ENCODE measurements at places on chromosomes 3 and 15.
A peak's percentile ranks its signal among the peaks of the same experiment; 100 is the strongest.

GRCh38 chr15:29550834-29551465 is 271.3 kb downstream of the TJP1 start:
- no peak for DNase-seq

DNA sequence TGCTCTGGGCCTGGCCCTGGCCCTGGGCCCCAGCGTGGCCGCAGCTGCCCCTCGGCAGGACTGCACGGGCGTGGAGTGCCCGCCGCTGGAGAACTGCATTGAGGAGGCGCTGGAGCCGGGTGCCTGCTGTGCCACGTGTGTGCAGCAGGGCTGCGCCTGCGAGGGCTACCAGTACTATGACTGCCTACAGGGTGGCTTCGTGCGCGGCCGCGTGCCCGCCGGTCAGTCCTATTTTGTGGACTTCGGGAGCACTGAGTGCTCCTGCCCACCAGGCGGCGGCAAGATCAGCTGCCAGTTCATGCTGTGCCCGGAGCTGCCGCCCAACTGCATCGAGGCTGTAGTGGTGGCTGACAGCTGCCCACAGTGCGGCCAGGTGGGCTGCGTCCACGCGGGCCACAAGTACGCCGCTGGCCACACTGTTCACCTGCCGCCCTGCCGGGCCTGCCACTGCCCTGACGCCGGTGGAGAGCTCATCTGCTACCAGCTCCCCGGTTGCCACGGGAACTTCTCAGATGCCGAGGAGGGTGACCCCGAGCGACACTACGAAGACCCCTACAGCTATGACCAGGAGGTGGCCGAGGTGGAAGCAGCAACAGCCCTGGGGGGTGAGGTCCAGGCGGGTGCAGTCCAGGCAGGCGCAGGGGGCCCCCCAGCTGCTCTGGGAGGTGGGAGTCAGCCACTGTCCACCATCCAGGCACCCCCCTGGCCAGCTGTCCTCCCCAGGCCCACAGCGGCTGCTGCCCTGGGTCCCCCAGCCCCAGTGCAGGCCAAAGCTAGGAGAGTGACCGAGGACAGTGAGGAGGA is 21.7 kb downstream of the FBLN2 start:
- no peak for DNase-seq

DNA sequence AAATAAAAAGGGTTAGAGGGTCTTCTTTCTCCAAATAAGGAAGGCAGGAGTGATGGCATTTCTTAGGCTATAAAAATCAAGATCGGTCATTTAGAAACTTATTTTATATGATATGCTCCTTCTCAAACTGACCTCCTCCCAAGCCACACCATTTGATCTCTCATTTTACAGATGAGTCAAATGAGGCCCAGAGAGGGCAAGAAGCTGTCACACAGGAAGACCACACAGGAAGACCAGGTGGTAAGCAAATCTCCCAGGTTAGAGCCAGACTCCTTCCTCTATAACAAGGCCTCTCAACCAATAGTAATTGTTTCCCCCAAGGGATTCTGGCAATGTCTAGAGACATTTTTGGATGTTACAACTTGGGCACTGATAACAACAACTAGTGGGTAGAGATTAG is 13.8 kb downstream of the TLE3 start:
- no peak for DNase-seq

GRCh38 chr15:90482124-90483011 is 47.4 kb upstream of the CRTC3 start:
- no peak for DNase-seq

GRCh38 chr15:49415638-49416037 is 7.4 kb upstream of the FGF7 start:
- DNase-seq = no peak

GRCh38 chr3:191721390-191721861 is 260.5 kb downstream of the PYDC2 start:
- no peak for DNase-seq

GRCh38 chr15:69463182-69463756 is 10.7 kb downstream of the RPLP1 start:
- DNase-seq = no peak

DNA sequence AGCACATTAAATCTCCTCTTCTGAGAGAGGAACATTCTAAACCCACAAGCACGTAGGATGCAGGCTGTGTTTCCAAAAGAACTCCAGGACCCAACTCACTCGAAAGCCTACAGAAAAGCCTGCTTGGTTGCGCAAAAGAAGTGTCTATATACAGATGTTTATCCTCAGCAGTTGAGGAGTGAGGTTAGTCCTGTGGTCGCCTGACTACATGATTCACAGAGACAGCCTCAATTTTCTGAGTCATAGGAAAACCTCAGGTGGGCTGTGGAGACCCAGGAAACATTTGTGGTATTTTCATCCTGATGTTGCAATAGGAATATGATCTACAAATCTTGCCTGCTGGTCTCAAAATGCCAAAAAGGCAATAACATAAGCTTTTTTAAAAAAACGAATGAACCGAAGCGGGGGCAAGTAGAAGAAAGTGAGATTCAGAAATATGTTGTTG is 183.8 kb upstream of the THRB start:
- DNase-seq = no peak

GRCh38 chr3:46909535-46910161 is 32.1 kb downstream of the PTH1R start:
- peak; percentile 77 for DNase-seq

- no peak for DNase-seq
Measured at GRCh38 chr15:89908226-89908625, 4.5 kb downstream of the ARPIN start.

DNA sequence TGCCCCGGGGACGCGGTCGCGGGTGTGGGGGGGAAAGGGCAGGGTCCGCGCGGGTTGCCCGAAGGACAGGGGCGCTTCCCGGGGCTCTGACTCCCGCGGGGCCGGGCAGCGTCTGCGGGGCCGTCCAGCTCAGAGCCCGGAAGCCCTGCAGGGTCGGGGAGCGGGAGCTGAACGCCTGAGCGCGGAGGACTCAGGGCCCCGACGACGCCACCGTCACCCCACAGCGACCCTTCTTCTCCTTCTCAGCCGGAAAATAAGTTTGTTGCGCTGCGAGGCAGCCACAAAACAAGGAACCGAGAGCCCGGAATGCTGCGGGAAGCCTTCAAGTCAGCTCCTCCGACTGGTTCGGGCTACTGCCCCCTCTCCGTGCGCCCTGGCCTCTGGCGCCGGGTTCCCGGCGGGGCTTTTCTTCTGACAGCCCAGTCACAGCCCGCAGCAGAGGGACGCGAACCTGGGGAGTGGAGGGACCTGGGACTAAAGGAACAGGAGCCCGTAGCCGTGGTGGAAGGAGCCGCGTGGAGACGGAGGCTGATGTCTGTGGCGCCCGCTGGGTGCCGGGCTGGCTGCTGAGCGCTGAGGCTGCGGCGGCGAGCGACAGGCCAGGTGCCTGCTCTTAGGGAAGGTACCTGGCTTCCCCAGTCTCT is 484 bp downstream of the CNTN4 start:
- DNase-seq = no peak

DNA sequence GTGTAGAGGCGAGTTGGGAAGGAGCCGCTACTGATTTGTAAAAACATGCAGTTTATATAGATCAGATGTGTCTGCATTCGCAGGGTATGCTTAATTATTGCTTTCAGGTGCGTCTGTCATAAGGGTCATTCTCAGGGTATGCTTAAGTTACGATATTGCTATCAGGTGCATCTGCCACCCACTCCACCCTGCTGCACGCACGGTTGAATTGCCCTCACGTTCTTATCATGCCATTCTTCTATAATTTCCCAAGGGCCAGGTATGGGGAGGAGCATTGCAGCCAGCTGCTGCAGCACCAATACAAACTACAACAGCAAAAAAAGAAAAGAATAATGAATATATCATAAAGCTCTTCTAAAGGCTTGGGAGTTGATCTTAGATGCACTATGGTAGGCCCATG is 230.0 kb downstream of the KBTBD8 start:
- DNase-seq = no peak

DNA sequence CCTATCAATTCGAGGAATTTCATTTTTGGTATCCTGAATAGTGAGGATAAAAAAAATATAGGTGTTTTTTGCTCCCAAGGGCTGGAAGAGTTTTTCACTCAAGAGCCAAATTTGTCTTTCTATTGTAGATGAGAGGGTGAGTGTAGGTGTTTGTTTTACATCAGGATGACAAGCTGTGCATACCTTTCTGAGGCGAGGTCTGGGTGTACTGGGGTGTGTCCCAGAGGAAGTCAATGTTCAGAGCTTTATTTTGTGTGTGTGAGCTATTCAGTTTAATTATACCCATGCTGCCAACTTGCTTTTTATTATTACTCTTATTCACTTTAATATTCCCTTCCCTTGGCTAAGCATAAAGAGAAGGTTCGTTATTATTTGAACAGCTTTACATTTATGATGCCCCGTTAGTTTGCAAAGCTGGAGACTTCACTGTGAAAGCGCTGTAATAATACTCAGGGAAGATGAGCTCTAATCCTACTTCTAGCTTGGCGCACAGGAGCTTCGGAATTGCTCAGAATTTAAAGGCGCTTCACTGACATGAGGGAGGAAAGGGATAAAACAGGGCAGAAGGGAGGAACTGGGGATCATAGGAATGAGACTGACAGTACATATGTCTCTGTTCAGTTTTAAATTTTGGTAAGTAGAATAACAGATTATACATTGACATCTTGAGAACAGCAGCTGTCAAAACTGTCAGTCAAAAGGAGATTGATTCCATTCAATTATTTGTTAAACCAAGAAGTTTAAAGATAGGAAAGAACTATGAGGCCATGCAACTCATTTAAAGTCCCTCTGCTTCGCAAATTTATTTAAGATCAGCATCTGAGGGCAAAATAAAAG is 117.7 kb upstream of the TP63 start:
- DNase-seq = no peak

- no peak for DNase-seq
Measured at GRCh38 chr3:119643528-119643927, 16.9 kb downstream of the POPDC2 start.

DNA sequence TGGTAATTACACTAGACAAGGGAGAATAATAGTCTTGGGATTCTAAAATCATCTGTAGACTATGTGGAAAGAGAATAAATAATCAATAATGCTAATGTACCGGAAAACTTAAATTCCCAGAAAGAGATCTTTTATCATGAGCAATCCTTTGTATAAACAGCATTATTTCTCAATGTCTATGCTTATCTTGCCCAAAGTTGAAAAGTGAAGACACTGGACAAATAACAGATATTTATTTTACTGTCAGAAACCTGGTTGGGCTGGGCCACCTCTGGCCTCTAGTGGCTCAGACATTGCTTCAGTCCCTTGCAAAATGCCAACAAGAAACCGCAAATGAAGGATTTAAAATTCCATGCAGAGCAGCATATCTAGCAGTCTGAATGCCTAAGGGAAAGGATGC is 409.9 kb downstream of the FHIT start:
- no peak for DNase-seq

GRCh38 chr3:98977520-98977919 is 76.0 kb upstream of the DCBLD2 start:
- DNase-seq = no peak

- no peak for DNase-seq
Measured at GRCh38 chr15:27473845-27474244, 502.9 kb downstream of the GABRG3 start.

- DNase-seq = no peak
Measured at GRCh38 chr3:43539321-43539720, 82.5 kb downstream of the ANO10 start.

DNA sequence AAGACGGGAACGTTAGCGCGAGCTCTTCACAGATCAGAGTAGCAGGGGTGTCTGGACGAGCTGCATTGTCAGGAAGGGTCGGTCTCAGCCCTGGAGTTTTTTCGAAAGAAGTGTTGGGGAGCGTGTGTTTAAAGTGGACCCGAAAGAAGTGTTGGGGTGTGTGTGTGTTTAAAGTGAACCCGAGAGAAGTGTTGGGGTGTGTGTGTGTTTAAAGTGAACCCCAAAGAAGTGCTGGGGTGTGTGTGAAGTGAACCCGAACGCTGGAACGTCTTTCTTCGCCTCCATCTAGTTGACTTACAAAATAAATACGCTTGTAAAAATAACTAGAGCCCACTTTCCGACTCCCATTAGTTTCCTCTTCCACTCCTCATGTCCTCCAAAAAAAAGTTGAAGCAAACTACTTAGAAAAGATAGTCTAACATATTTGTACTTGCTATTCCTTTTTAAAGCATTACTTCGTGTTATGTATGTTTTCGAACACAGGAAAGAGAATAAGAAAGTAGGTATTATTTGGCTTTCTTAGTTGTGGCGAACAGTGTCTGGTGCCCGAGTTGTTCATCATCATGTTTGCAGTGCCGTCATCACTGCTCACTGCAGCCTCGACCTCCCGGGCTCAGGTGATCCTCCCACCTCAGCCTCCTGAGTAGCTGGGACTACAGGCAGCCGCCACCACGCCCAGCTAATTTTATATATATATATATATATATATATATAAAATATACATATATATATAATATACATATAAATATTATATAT is 1.0 kb downstream of the LRCH3 start:
- DNase-seq = no peak

DNA sequence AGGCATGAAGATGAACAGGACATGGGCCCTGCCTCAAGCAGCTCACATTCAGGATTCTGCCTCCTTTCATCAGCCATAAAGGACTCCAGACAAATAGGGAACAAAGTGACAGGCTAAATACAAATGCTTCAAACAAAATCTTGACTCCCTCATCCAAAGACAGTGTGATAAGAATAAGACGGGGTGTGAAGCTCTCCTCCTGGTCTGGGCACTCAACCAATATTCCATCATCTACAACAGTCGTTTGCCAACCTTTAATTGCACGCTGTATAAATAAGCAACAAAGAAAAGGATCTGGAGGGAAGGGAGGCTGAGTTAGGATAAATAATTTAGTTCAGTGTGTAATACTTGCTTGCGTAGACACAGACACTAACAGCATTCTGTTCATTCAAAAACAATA is 5.4 kb downstream of the CCDC54 start:
- no peak for DNase-seq

- DNase-seq = peak; percentile 57
Measured at GRCh38 chr15:93087825-93088199, 1.2 kb downstream of the RGMA start.

- no peak for DNase-seq
Measured at GRCh38 chr15:80492874-80493273, 88.7 kb downstream of the ARNT2 start.

- DNase-seq = no peak
Measured at GRCh38 chr15:42836251-42836650, 84.3 kb downstream of the TTBK2 start.

- no peak for DNase-seq
Measured at GRCh38 chr15:55683376-55683775, 59.6 kb downstream of the PRTG start.

DNA sequence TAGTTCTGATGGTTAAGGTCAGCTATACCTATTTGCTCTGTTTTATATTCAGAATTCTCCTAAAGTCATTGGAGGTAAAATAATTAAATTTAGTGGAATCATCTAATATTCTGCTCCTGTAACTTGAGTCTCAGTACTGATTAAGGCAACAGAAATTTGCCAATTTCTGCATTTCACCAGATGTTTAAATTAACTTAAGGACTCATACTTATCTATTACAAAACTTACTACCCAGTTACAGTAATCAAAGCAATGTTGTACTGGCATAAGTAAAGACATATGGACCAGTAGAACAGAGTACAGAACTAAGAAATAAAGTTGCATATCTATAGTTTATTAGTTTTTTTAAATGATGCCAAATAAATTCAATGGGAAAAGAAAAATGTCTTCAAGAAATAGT is 1043.8 kb downstream of the OTOL1 start:
- DNase-seq = no peak

Data from stimulated activated CD8-positive, alpha-beta memory T cell treated with anti-CD3 and anti-CD28 coated beads, Interleukin-2, amount 100 ng/mL, for 48 hours (primary cell).